ENCODE measurements at places on chromosomes 6 and 20.

- no peak for DNase-seq
Measured at GRCh38 chr20:64119301-64119680, 11.9 kb upstream of the NPBWR2 start.

DNA sequence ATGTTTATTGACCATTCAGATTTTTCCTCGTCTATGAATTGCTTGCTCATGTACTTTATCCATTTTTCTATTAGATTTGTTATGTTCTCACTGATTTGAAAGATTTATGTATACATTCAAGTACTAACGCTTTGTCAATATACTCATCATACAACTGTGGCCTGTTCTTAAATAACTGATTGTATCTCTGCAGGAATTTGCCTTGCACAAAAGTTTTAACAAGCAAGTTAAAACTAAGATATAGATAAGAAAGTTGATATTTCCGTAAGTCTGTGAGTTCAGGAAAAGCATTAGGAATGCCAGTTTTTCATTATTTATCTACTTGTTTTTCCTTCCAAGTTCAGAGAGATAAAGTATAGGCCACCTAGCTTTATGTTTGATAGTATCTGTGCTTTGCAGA lies 95.2 kb downstream of the PDE7B start:
- no peak for DNase-seq

DNA sequence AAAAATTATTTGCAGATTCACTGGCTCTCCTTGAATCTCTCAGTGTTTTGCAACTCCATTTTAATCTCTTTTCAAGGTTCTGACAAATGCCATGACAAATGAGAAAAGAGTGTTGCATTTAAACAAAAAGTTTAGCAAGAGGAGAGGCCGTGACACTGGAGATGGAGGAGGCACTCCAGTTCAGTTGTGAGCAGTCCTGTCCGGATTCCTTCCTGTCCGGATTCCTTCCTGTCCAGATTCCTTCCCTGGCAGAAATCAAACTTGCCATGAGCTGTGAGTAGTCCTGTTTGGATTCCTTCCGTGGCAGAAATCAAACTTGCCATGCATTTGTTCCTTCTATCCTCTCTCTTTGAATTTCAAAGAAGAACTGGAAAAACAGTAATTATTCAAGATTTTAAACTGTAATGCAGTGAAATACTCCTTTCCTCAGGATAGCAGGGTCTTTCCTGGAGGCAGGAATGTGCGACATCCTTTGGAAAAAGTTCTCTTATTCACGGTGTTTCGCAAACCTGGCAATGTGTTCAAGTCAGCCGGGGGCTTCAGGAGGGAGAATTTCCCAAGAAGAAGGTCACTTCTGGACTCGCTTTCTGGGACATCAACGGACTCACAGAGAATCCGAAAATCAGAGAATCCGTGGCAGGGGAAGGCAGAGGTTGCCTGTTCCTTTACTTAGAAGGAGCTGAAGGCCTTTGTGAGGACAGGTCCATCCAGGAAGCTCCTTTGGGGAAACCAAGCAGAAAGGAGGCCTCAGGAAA lies 48.7 kb upstream of the DACT2 start:
- DNase-seq, result no peak

DNA sequence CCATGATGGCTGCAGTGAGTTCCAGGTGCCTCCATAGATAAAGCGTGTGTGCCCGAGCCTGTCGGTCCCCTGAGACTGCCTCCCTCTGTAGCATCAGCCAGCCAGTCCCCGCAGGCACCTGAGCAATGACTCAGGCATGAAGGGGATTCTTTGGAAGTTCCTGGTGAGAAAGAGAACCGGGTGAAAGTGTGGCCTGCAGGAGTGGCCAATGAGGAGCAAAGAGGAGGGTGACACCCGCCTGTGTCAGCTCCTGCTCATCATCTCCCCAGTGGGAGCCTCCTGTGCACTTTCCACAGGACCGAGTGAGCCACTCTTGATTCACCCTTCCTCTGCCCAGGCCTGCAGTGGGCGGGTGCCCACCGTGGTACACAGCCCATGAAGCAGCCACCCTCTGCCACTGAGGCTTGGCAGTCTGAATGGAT lies 71.2 kb upstream of the PTPN1 start:
- DNase-seq, result no peak

GRCh38 chr6:66496659-66497058 lies 789.6 kb upstream of the EYS start:
- DNase-seq, result no peak

GRCh38 chr20:6397115-6397514 lies 274.3 kb upstream of the FERMT1 start:
- no peak for DNase-seq

DNA sequence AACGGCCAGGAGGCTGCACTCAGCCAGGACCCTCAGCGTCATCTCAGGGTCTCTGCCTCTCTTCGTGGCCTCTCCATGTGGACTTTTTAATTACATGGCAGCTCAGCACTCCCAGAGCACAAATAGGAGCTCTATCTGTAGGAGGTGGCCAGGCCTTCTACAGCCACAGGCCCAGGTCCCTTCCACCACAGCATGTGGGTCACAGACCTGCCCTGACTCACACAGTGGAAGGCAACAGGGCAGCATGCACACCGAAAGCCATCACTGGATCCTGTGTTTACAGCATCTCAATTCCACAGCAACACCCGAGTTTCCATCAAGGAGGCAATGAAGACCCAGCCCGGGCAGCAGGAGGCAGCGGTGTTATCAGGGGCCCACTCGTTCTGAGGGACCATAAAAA lies 65.8 kb upstream of the CD93 start:
- no peak for DNase-seq

- no peak for DNase-seq
Measured at GRCh38 chr6:38487423-38487822, 152.3 kb downstream of the BTBD9 start.

DNA sequence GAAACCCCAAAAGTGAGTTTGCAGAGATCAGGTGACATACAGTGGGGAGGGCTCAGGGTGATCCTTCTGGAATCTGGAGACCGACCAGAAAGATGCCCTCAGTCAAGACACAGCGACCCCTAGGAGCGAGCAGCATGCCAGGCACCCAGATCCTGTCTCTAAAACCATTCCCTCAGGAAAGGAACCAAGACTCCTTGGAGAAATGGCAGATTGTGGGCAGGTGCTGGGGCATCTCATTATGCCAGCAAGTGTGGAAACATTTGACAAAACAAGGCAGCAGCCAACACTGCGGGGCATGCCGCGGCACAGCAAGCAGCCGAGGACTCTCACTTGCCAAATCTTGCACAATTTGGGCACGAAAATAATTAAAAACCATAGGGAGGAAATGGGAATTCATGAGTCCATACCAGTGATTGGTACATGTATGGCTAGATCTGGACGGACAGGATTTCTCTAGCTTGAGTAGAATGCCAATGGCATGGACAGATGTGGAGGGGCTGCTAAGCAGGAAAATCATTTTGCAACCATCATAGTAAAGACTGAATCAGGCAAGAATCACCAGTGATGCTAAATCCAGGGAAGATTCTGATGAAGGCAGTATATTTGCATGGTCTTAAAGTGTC lies 76.9 kb downstream of the GINS1 start:
- no peak for DNase-seq

DNA sequence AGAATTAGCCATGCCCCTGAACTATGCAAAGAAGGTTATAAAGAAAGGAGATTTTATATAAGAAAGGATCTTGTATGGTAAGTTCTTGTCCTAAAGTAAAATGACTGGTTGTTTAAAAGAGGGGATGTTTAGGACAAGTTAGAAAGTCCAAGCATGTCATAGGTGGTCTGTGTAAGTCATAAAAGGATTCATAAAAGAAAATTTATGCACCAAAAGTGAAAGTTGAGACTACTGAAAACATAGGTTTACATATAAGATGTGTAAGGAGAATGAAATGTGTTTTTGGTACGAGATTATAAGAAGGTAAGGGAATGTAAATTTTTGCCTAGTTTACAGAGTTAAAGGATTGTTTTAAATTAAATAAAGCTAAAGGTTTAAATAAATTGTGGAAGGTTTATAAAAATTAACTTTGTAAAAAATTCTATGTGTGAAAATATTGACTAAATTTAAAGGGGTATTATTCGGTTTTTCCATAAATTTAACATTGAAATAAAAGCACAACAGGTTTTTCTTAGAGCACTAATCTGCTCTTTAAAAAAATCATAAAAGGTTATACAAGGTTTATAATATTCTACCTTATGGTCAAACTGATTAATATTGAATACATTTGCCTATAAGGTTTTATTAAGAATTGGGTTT lies 93.6 kb upstream of the UST start:
- DNase-seq, result no peak

DNA sequence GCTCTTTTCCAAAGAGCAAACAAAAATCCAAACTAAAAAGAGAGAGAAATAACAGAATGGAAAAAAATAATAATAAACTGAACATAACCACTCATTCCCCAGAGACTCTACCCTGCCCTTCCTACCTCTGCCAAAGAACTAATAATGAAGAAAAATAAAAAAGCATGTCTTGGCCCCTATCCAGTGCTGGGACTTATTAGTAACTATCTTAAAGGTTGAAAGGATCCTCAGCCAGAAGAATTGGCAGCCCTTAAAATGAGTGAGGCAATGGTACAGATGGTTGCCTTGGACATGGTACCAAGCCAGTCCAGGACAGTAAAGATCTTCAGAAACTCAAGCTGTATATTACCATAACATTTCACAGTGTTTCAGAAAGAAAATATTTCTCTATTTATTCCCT lies 279.3 kb downstream of the HACE1 start:
- DNase-seq, result no peak

GRCh38 chr6:45946887-45947286 lies 68.8 kb downstream of the CLIC5 start:
- no peak for DNase-seq

GRCh38 chr6:143880412-143880811 lies 16.1 kb downstream of the ZC2HC1B start:
- no peak for DNase-seq

GRCh38 chr6:15661853-15662325 lies 939 bp downstream of the DTNBP1 start:
- DNase-seq, result no peak

DNA sequence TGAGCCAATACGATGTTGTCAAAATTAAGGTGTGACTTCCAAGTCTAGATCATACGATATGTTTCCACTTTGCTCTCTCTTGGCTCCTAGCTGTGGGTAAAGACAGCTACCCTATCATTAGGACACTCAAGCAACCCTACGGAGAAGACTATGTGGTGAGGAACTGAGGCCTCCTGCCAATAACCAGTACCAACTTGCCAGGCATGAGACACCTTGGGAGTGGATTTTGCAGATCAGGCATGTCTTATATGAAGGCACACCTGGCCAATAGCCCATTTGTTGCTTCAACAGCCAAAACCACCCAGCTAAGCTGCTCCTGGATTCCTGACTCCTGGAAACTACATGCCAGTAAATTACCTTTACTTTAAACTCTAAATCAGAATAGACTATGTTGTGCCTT lies 863.4 kb downstream of the DHX35 start:
- DNase-seq, result no peak

DNA sequence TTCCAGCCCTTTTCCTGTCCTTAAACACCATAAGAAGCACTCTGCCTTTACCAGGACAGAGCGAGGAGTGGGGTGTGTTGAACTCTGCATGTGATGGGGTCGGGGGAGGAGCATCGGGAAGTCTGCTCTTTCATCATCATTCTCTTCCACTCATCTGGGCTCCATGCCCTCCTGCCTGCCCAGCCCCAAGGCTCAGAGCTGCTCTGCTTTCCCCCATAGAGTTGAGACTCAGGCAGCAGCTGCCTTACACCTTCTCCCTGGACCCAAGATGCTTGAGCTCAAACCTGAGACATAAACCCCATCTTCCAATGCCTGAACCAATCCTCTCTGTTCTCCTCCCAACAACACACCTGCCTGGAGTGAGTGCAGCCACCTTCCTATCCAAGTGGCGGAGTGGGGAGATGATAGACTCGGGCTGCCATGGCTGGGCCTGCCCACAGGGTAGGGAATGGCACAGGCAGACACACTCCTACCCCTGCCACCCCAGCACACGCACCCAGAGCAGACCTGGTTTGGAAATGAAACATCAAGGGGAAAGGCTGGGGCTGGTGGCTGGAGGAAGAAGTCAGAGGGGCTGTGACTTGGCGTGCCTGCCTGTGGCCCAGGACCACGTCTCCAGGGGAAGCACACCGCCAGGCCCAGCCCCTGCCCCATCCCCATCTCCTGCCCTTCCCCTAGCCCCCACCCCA lies 28.4 kb downstream of the TFEB start:
- peak; percentile 6 for DNase-seq

DNA sequence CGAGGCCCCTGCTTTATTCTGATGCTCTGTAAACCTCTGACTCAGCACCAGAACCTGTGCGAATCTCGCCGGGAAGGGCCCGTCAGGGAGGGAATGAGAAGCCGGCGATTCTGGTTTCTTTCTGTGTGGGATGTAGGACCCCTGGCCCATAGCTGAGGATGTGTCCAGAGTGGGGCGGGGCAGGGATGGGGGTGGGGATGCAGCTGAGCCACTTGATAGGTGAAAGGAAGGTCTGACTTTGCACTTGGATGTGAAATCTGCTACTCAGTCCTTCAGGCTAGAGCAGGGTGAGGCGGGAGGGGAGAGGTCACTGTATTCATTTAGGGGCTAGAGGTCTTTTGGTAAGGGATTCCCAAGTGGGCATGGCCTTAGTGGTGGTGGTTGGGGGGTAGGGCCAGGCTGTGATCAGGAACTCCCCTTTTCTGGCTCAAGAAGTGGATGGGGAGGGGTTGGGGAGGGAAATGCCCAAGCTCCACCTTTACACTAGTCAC lies 2.3 kb downstream of the TOX2 start:
- DNase-seq, result no peak

DNA sequence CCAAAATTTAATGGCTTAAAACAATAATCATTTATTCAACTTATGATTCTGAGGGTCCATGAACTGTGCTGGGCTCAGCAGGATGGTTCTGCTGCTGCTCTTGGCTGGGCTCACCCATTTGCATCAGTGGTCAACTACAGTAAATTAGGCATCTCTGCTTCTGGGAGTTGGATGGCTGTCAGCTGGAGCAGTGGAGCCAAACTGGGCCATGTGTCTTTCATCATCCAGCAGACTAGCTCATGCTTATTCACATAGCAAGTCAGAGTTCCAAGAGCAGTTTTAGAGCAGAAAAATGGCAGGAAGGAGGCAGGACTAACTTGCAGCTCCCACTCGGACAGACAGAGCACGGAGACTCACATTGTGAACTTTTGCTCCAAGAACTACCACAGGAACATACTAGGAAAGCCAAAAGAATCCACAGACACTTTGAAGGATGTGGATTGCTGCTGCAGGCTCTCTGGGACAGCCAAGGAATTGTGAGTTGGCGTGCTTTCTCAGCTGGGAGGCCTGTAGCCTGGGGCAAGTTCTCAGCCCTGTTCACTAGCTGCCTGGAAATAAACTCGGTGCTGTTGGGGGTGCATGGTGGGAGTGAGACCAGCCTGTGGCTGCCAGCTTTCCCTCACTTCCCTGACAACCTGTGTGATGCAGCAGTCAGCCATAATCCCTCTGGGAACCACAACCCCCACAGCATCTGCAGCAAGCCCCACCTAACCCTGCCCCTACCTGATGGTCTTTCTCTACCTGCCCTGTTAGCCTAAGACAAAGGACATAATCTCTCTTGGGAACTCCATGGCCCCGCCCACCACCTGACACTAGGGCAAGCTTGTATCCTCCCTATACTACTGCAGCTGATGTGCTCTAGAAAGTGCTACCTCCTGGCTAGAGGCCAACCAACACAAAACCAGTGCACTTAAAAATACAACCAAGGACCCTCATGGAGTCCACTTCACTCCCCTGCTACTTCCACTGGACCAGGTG lies 129.0 kb downstream of the JPH2 start:
- no peak for DNase-seq

- no peak for DNase-seq
Measured at GRCh38 chr6:154956771-154957522, 38.2 kb upstream of the TIAM2 start.
